Cerebellum (tissue), 4 donors: ENCODE measurements at places on chromosomes 13 and 19.
A peak's percentile ranks its signal among the peaks of the same experiment; 100 is the strongest.

DNA sequence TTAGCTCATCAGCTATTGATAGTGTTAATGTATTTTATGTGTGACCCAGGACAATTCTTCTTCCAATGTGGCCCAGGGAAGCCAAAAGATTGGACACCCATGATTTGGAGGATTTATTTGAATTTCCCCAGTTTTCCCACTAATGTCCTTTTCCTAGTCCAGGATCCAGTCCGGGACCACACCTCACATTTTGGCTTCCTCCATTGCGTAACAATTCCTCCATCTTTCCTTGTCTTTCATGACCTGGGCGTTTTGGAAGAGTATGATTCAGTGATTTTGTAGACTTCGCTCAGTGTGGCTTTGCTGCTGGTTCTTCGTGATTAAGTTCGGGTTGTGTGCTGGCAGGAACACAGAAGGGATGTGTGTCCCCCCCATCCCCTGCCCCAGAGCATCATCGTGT is 3.3 kb upstream of the ATP4A start:
- DNase-seq, result no peak

- DNase-seq, result no peak
Measured at GRCh38 chr13:75197803-75198202, 284.2 kb downstream of the TBC1D4 start.

- DNase-seq, result no peak
Measured at GRCh38 chr19:28520998-28521568, 691.9 kb downstream of the UQCRFS1 start.

DNA sequence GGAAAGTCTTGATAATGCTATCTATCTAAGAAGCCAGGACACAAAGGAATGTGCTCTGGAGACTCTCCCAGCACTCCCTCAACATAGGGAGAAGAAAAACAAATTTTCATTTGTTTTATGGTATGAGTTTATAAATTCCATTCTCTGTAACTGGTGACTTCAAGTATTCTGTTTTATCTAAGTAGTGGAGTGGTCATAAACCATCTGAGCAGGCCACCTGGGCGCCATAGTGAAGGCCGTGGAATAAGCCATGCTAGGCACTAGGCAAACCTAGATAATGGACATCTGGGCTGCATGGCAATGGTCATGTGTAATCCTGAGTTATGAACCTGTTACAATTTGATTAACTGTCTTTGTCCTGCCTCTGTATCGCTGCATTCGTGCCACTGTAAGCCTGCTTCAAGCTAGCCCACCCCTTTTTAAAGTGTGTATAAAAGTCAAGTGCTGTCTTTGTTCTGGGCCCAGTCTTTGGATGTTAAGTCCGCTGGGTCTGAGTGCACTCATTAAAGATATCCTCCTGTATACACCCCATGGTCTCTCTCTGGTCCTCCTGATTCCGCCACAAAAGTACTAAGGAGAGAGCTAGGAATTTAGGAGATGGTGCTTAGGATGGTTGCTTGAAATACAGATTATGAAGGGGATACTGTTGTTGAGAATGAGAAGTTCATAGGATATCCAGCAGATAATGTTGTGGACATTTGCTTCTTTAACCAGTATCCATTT is 13.2 kb downstream of the GTF2F2 start:
- DNase-seq, result no peak

- DNase-seq, result peak; percentile 36
Measured at GRCh38 chr19:12092065-12092867, 27.7 kb downstream of the ZNF844 start.

DNA sequence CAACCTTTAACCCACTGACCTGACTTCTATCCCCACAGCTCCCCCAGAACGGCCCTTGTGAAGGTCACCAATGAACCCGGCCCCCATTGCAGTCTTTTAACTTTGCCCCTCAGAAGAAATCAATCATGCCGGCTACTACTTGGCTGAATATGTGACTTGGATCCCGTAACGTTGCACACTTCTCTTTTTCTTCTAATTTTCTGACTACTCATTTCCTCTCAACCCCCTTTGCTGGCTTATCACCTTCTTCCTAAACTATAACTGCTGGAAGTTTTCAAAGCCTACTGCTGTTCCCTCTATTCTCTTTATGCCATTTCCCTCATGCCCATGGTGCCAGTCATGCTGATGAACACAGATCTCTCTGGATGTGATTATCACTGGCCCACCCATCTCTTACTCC is 367.6 kb downstream of the DNAJC15 start:
- no peak for DNase-seq

- DNase-seq, result peak; percentile 99
Measured at GRCh38 chr19:45717131-45717982, 13.3 kb downstream of the FBXO46 start.

DNA sequence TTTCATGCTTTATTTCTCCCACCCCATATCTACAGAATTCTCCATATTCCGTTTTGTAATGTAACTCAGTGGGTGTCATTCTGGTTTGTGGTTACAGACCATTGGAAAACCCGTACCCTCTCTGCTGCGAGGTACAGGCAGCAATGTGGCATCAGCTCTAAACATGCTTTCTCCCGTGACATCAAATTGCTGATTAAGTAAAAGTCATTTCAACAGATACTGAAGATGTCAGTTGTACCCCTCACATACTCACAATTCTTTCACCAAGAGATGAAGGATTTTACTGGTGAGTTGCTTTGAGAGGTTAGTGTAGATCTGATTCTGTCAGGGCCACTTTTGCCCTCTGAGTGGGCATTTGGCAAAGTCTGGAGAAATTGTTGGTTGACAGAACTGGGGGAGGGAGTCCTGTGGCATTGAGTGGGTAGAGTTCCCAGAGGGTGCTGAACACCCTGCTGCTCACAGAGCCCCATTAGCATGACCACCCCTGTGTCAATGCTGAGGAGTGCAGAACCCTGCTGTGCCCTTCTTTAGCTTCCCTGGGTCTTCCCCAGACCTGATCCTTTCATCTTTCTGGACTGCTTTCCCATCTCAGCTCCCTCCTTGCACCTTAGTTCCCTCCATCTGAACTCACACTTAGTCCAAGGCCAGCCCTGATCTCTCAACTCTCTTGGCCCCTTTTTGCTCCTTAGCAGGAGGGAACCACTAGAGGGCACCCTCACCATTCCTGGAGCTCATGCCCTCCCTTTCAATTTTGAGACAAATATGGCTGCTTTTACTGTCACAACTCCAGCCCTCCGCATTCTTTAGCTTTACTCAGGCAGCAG is 39.9 kb upstream of the CEACAM8 start:
- no peak for DNase-seq

DNA sequence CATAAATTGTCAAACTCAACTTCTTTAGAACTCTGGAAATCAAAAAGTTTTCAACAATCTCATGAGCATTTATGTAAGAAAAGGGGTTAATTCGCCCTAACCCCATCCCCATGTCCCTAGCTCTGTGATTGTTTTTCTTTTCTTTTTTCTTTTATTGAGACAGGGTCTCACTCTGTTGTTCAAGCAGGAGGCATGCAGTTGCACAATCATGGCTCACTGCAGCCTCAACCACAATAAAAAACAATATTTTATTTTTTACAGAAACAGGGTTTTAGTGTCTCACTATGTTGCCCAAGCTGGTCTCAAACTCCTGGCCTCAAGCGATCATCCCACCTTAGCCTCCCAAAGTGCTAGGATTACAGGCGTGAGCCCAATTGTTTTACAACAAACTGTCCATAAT is 16.7 kb downstream of the VWA8 start:
- no peak for DNase-seq

- no peak for DNase-seq
Measured at GRCh38 chr19:29415507-29415906, 110.3 kb upstream of the VSTM2B start.

DNA sequence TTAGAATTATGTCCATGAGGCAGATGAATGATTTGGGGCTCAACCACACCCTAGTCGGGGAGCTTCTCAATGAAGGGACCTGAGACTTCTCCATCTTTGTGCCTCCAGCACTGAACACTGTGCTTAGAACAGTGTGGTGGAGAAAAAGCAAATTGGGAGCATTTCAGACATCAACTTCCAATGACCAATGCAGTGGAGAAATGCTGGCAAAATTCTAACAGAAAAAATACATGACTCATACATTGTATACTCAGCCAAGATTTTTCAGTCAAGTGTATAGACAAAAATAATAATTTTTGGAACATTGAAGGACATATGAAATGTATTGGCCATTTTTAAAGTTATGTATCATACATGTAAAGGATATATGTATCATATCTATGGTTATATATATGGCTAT is 134.7 kb downstream of the FGF14 start:
- no peak for DNase-seq
